ENCODE measurements at places on chromosomes 5 and 9.

- DNase-seq, result no peak
Observed at GRCh38 chr9:134165357-134166315, 1.3 kb upstream of the RNU6ATAC start.

DNA sequence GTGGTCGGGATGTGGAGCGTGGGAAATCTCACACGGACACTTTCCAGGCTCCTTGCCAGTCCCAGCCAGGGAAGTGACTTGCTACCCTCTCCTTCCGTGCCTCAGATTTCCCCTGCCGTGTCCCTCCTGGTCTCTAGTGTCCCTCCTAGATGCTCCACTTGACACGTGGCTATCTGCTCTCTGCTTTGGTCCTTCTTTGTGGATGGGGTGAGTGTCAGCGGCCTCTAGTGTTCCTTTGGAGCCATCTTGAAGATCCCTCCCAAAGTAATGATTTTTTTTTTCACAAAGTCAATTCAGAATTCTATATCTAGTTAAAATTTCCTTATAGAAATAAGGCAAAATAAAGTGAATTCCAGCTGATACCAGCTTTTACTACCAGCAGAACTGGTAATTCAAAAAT lies 117.7 kb downstream of the MRPL36 start:
- no peak for DNase-seq

DNA sequence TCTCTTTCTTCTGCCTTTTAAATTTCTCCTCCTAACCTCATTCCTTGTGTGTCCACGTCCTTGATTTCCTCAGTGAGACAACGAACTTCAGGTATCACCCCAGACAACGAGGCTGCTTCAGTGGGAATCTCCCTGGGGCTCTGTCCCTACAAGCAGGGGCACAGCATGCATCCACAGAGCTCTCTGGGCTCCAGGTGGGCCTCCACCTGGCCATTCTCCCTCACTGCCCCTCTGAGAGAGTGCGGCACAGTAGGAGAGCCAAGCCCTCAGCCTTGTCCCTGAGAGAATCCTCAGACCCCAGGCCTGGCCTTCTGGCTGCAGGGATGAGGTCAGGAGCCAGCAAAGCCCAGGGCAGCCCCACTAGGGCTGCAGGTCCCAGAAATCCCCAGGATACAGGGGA lies 105.3 kb downstream of the LHFPL2 start:
- no peak for DNase-seq

GRCh38 chr5:175542232-175542965 lies 64.0 kb downstream of the SFXN1 start:
- no peak for DNase-seq

- no peak for DNase-seq
Observed at GRCh38 chr5:175025077-175025476, 300.7 kb downstream of the MSX2 start.

DNA sequence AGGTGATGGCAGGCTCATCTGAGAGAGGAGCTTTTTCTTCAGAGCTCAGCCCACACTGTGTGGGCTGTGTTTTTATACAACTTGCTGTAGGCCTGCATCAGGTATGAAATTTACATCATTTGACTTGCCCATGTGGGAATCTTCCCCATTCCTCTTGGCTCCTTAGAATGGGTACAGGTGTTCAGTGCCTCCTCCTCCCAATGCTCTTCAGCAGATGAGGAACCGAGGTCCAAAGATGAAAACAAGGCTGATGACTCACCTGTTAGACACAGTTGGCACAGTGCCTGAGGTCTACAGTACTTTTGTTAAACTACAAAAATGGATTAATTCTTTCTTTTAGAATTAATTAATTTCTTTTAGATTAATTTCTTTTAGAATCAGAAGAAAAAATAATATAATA lies 20.8 kb downstream of the PAPPA start:
- no peak for DNase-seq

DNA sequence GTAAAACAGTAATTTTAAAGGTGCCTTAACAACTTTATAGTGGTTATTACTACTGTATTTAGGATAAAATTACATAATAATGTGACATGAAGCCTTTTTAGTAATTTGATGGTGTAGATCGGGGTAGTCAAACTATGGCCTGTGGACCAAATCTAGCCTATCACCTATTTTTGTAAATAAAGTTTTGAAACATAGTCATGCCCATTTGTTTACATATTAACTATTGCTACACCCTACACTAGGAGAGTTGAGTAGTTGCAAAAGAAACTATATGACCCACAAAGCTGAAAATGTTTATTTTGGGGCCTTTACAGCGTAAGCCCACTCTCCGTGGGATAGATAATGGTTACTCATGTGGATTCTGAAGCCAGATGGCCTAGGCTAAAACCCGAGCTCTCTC lies 6.2 kb downstream of the CEP78 start:
- no peak for DNase-seq

- DNase-seq, result no peak
Observed at GRCh38 chr5:177183766-177184360, 50.3 kb downstream of the NSD1 start.

GRCh38 chr9:136829412-136829811 lies 12.9 kb upstream of the AJM1 start:
- DNase-seq, result no peak

GRCh38 chr5:149409268-149409948 lies 30.3 kb upstream of the IL17B start:
- DNase-seq, result no peak

DNA sequence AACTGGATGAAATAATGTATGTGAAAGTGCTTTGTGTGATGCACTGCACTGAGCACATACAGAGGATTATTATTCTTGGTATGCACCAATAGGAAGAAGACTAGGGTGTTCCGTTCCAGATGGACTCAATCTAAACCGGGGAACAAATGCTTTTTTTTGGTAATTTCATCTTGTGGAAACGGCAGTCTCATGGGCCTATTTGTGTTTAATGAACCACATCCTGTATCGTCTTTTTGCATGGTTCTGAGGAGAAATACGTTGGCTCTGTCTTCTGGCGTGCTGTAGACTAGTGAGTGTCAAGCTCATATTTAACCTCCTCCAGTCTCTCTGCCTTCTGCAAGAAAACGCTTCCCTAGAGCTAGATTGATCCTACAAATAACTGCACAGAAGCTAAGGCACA lies 30.0 kb downstream of the TRIM32 start:
- DNase-seq, result no peak

DNA sequence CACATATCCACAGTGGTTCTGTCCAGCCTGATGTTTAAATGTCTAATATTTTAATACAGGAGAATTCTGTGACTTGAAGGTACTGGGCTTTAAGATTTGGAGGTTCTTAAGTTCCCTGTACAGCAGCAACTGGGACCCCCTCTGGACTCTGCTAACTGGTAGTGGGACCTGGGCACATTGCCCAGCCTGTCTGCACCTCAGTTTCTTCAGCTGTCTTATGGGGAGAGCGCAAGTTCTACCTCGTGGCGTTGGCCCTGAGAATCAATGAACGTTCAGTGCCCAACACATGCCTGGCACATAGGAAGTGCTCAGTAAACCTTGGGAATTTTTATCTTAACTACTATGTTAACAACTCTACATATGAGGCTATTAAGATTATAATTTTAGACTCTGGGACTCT lies 1.4 kb downstream of the SLC2A6 start:
- DNase-seq, result no peak

DNA sequence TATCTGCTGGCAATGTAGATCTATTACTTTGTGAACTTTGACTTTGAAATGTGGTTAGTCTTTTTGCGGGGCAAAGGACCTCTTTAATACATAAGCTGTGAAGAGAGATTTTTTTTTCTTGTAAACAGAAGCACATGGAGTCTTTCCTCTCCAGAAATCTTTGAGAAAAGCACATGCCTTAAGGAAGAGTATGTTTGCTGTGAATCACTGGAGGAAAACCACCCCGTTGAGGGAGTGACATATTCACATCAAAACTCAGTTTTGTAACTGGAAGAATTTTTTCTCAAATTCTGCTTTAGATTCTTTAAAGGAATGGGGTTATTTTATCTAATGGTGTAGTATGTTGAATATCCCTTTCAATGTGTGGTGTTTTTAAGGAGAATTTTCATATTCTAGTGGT lies 3.5 kb downstream of the DMRT3 start:
- DNase-seq, result no peak

DNA sequence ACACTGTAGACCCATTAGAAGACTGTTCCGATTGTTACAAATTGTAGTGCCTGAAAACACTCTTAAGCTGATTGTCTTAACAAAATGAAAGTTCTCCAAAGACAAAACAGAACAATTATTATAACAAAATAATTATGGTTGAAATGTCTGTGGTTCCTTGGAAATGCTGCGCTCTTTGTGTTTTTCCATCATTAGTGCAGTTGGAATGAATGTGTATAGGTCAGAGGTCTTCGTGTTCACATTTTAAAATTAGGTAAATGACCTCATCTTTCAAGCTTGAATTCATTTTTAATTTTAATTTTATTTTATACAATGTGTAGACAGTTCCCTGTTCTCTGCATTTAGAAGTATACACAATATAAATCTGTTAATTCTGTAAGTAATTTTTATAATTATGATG lies 56.7 kb upstream of the NXNL2 start:
- no peak for DNase-seq
